Posterior cingulate gyrus (tissue), 11 donors: ENCODE measurements at places on chromosomes 13 and 19.

DNA sequence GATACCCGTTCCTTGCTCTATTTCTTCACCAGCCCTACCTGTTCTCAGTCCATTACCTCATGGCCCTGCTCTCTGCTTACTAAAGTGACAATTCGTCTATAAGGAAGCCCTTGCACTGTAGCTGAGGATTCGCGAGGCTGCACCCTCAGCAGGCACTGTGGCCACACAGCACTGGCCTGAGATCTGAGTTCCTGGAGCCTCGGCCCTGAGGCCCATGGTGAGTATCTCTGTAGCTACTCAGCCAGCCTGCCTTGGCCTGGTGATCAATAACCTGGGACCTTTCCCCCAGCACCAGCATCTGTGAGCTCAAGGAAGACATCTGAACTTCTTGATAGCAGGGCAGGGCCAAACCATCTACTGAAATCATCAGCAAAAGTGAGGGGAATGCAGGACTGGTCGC, 90.7 kb downstream of the RGCC start:
- DNase-seq: no peak

- no peak for DNase-seq
These were observed 304.0 kb downstream of the TDRD3 start for GRCh38 chr13:60700994-60701393.

DNA sequence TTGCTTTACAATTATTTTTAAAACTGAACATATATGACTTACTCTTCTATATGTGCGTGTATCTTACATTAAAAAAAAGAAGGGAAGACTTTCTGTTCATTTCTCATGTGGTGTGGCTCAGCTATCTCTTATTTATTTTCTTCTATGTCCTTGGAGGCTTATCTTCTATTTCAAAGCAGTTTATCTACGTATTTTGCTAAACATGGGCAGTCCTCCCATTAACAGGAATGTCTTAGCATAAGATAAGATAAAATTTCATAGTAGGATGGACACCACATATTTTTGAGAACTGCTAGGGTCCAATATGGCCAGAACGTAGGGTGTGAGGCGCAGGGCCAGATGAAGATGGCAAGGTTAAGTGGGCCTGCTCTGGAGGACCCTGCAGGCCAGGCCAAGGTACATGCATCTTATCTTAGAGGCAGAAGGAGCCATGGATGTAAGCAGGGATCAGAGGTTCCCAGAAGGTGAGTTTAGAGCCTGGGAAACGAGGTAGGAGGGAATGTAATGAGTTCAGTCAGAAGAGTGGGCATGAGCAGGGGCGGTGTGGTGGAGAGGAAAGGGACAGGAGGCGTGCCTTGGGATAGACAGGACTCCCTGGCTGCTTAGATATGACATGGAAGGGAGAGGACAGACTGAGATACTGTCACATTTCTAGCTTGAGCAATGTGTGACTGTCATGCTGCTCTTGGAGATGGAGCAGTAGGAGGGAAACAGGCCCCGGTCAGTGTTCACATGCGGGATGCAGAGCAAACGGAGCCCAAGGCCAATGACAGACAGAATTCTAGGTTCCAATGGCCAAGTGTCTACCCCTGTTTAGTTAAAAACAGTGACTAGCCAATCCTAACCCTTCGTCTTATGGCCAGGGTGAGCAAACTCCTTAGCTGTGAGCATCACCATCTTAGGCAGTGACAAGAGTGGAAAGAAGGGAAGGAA, 68.6 kb upstream of the MEDAG start:
- no peak for DNase-seq

DNA sequence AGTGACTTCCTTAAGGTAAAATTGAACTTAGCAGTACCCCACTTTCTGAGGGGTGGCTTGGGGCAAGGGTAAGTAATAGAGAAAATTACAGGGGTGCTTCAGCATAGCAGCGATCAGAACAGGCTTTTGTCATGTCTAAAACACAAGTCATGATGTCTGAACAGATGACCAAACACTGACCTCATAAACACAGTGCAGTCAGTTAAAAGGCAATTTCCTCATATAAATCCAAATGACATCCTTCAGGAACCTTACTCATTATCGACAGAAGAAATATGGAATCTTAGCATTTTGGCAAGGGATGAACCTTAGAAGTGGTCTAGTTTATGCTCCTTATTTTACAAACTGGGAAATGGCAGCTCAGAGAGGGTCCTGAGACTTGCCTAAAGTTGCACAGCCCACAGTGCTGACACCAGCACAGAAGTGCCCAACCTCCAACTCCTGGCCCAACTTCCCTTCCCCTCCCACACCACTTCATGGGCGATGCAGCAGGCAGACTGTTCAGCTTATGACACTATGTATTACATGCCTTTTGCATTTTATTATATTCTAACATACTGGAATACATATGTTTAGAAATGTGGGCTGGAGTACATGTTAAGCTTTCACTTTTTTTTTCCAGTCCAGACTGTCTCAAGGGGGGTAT, 3.6 kb downstream of the GJA3 start:
- DNase-seq: no peak

DNA sequence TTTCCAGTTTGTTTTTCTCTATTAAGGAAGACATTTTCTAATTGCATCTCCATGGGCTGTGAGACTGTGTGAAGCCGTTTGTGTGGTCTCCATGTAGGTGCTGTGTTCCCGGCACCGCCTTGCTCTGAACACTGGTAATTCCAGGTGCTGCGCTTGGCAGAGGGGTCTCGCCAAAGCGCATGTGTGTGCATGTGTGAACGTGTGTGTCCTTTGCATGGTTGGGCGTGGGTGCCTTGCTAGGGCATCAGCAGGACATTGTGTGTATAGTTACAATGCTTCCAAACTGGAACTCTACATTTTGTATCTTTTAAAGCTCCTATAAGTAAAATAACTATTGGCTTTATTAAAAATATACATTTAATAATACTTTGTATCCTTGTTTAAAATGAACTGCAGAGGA, 9.8 kb upstream of the GPI start:
- DNase-seq: no peak

GRCh38 chr13:101576455-101576854, 124.0 kb downstream of the ITGBL1 start:
- DNase-seq: no peak

GRCh38 chr19:13980340-13980739, 25.8 kb downstream of the RFX1 start:
- no peak for DNase-seq

- DNase-seq: no peak
These were observed 908.0 kb upstream of the ATXN8OS start for GRCh38 chr13:69199664-69200063.

DNA sequence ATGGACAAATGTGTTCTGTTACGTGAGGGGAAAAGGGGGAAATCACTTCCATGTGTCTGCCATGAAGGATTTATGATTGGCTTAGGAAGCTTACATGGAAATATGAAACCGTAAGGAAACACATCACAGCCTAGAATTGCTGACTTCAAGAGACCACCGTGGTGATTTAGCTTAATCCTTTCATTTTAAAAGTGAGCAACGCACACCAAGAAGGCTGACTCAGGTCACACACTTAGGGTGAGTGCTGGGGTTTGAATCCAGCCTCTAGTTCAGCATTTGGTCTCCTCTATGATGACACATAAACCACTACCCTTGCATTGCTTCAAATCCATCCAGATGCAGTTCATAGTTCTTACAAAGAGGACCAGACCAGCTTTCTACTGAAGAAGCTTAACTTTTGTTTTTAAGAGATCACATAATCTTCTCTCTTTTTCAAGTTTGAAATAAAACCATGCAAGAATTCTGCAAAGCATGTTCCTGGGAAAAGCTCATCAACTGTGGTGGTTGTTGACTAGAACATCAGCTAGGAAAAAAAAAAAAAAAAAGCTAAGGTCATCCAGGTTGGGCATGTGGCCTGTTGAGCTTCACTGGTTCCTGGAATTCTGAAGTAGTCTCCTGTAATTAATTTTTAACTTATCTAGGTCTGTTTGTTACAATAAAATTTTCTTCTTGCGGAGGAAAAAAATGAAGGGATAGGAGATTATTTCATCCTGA, 60.2 kb upstream of the KL start:
- DNase-seq: no peak

GRCh38 chr13:50386541-50387050, 371.4 kb downstream of the KCNRG start:
- DNase-seq: no peak

- no peak for DNase-seq
These were observed 609.5 kb downstream of the UQCRFS1 start for GRCh38 chr19:28603453-28603852.

GRCh38 chr13:36294096-36294495, 3.5 kb downstream of the CCDC169 start:
- DNase-seq: no peak

- no peak for DNase-seq
These were observed 435.7 kb downstream of the EFNB2 start for GRCh38 chr13:106099765-106100164.

GRCh38 chr19:5106191-5106726, 137.3 kb downstream of the KDM4B start:
- DNase-seq: no peak

GRCh38 chr13:113089693-113090414, 15.7 kb upstream of the F7 start:
- DNase-seq: no peak

DNA sequence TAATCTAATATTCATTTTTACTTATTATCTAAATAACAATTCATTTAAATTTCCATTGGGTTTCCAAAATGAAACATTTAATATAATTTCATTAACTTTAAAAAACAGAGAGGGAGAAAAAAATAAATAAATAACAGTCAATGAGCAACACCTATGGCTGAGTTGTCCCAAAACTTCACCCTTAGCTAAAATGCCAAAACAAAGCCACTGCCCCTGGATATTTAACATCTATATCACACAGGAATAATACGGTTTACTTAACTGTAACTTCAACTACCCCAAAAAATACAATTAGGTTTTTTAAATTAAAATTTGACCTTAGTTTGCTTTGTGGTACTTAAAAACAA, 541 bp downstream of the ELF1 start:
- DNase-seq: no peak

DNA sequence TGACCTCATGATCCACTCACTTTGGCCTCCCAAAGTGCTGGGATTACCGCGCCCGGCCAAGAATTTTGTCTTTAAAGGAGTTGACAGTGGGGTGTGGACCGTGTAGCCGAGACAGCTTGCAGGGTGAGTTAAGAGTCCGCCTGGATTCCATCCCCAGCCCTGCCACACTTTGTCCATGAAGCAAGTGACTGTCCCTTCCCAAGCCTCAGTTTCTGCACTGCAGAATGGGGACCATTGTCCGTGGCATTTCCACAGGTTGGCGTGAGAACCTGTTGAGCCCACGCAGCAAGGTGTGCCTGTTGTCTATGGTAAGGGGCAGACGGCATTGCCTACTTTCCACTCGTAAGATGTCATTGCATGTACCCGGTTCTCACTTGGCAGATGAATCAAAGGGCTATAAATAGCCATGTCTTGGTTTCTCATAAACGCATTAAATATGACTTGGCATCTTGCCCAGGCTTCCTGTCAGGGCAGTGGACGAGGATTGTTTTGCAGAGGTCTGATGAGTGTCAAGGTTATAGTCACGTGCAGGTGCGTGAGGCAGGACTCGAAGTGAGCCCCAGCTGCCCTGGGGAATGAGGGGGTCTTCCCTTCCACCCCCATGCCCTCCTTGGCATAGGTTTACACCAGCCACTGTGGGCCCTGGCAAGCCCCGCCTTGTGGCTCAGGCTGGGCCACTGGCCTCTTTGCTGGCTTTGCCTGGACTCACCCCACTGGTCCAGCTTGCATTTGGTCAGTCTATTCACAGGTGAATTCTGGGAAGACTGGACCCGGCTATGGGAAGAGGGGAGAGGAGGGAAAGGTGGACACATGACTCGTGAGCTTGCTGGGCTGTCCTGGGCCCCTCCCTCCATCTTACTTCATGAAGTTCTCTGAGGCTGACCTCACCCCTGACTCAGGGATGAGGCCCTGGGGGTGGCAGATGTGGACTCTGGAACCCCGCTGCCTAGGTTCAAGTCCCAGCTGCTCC, 14.6 kb downstream of the FAM187B start:
- DNase-seq: no peak

- peak; percentile 48 for DNase-seq
These were observed 347.2 kb downstream of the ZNF536 start for GRCh38 chr19:30719189-30719998.

- no peak for DNase-seq
These were observed 2604.5 kb upstream of the PCDH20 start for GRCh38 chr13:64020126-64020525.

- DNase-seq: no peak
These were observed 7.4 kb upstream of the TEX29 start for GRCh38 chr13:111312944-111313590.

- no peak for DNase-seq
These were observed 121.0 kb downstream of the KCNRG start for GRCh38 chr13:50136226-50136625.

DNA sequence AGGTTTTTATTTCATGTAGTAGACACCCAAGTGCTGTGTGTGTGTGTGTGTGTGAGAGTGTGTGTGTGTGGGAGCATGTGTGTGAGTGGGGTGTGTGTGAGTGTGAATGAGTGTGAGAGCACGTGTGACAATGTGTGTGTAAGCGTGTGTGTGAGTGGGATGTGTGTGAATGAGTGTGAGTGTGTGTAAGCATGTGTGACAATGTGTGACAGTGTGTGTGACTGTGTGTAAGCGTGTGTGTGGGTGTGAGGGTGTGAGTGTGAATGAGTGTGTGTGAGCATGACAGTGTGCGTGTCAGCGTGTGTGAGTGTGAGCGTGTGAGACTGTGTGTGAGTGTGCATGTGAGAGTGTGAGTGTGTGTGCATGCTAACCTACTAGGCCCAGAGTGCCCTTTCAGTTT, 15.3 kb downstream of the NOVA2 start:
- DNase-seq: peak; percentile 24

- DNase-seq: no peak
These were observed 148.6 kb upstream of the SOX21 start for GRCh38 chr13:94860981-94861407.

- no peak for DNase-seq
These were observed at the start of gene CEACAM5 for GRCh38 chr19:41708481-41708880. CEACAM5 (plus strand) TSS chr19:41708626; CDS start chr19:41708732, 106 bp downstream.

- no peak for DNase-seq
These were observed 1148.2 kb upstream of the PCDH9 start for GRCh38 chr13:68378294-68378693.

DNA sequence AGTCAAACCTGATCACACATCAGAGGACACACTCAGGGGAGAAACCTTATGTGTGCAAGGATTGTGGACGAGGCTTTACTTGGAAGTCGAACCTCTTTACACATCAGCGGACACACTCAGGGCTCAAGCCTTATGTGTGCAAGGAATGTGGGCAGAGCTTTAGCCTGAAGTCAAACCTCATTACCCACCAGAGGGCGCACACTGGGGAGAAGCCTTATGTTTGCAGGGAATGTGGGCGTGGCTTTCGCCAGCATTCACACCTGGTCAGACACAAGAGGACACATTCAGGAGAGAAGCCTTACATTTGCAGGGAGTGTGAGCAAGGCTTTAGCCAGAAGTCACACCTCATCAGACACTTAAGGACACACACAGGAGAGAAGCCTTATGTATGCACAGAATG, 8.2 kb upstream of the ZNF527 start:
- no peak for DNase-seq

DNA sequence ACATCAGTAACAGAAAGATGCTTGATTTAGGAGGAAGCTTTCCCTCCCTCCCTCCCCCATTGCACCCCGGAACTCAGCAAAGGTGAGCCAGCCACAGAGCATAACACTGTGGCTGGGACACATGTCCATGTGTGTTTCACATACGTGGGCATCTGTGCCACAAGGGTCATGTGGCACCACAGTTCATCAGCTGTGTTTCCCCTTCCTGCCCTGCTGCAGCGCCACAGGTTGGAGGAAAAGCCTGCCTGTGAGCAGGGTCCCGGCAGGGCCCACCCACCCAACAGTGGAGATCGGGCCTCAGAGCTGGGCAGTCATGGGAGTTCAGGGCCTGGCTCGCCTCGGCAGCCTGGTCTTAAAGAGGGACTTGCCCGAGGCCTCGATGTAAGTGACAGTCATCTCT, 2.8 kb downstream of the ACP5 start:
- no peak for DNase-seq
